ENCODE measurements at places on chromosomes 1 and 21.

GRCh38 chr21:23016617-23017016, 2018.4 kb downstream of the NCAM2 start:
- no peak for DNase-seq

DNA sequence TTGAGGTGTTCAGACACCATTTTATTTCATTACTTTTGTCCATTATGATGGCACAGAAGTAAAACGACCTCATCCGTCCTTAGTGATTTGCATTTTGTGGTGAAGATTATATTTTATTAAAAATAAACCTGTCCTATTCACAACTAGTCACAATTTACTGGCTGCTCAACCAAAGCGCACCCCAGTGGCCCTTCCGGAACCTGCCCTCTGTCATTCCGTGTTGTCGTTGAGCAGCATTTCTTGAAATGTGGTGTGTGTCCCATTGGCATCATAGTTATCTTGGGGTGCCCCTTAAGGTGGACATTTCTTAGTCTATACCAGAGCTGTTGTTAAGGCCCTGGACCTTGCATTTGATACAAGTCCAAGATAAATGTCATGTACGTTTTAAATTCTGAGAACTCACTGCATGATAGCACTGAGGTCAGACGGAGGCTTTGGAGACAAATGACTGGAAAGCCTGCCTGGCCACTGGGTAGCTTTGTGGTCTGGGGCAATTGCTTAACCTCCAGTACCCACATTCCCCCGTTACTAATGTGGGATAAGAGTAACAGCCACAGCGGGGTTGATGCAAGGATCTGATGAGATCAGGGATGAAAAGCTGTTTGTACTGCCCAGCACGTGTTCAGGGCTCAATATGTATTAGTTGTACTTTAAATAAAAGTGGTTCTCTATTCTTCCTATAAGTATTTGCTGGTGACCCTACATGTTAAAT, 36.2 kb downstream of the BACH1 start:
- no peak for DNase-seq

- no peak for DNase-seq
Measured at GRCh38 chr21:46455575-46456385, 2.9 kb upstream of the DIP2A start.

- peak; percentile 65 for DNase-seq
Measured at GRCh38 chr1:14094611-14095400, 394.8 kb downstream of the PRDM2 start.

DNA sequence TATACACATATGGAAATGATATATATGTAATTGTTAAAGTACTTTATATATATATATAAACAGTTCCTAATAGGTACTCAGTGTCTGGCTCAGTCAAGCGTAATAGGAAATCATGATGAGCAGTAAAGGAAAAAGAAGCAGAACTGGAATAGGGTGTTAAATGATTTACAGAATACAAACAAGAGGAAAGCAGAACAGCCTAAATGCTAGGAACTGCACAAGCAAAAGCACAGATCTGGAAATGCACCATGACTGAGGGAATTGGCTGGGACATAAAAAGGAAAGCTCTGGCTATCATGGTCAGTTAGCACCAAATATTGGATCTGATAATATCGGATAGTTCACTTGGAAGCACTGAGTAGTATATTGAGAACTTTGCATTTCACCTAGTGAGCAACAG, 51.8 kb downstream of the SLC44A5 start:
- DNase-seq: no peak

DNA sequence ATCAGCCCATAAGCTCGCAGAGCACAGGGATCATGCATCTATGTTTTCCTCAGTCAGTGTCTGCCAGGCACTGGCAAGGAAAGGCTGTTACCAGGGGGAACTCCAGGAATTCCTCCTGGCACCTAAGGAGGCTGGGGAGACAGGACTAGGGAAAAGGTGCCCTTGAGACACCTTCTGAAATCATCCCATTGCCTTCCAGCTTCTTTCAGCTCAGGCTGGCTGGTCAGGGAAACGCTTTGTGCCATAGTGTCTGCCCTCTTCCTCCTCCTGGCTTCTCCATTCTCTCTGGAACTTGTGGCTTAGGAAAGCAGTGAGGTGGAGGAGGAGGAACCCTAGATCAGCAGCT, 13.8 kb downstream of the LMNA start:
- no peak for DNase-seq

- no peak for DNase-seq
Measured at GRCh38 chr1:70204139-70204538, 1.2 kb downstream of the LRRC40 start.

DNA sequence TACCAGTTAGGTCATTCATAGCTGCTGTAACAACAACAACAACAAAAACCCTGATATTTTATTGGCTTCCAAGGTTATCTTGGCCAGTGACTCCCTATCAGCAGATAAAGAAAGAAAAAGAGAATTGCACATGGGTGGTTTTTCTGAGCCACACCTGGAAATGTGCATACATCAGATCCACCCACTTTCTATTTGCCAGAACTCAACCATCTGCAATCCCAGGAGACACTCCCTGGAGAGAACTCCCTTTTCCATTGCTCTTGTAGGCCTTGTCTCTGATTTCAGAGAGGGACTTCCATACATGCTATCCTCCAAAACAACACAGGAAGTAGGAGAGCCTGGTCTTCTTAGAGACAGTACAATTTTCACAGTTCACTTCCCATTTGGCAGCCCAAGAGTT, 74.9 kb upstream of the ZC3H11B start:
- no peak for DNase-seq

DNA sequence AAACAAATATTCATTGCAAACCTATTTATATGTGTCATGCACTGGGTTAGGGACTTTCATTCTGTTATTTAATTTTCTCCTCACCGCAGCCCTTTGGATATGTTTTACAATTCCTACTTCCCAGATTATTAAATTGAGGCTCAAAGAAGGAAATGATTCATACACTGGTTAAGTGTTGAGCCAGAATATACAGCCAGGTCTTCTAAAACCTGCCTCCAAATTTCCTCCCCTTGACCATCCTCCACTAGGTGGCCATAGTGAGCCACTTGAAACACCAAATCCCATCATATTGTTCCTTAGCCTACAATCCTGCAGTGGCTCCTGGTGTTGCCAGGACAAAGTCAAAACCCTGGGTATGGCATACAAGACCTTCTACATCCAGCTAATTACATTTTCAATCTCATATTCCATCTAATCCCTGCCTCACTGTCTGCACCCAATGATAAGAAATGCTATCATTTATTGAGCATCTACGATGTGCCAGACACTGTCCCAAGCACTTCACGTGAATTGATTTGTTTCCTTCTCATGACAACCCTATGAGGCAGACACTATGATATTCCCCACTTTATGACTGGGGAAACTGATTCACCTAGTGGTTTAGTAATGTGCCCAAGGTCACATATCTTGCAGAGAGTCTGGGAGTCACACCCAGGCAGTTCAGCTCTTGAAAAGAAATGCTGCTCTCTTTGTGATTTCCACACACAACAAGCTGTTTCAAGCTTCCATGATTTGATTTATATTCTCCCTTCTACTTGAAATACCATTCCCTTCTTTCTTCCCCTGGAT, 23.6 kb upstream of the KIRREL1 start:
- no peak for DNase-seq

- no peak for DNase-seq
Measured at GRCh38 chr1:155691992-155692528, 3.2 kb downstream of the DAP3 start.

DNA sequence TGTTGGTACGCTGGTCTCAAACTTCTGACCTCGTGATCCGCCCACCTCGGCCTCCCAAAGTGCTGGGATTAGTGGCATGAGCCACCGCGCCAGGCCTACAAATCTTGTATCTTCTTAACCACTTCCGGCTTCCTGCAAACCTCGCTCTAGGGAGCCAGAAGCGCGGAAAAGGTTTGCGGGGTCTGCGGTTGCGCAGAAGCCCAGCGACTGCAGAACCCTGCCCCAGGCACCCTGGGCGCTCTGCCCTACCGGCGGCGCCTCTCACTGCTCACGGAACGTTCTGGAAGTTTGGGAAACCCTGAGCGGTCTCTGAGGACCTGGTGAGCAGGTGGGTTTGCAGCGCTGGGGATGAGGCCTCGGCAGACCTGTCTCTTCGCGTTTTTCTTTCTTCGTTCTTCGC, at the start of gene C1orf146:
TSS of gene C1orf146 (plus strand) at position 195 of the 400 bp plus-strand sequence. CDS start 13,506 bp downstream, outside the sequence.
- no peak for DNase-seq

DNA sequence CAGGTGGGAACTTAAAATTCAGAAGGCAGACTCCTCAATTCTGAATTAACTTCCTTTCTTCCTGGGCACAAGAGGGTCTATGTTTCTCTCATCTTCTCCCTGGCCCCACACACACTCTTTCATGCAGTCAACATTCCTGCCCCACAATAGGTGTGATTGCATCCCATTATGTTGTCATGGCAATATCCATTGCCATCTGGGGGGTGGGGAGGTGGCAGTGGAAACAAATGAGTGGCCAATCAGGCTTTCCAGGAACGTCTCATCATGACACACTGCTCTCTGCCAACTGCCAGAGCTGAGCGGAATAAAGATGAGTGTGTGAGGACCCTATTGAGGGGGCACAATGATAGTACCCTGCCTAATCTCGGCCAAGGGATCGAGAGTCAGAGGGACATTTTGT, 80.4 kb downstream of the KCND3 start:
- peak; percentile 29 for DNase-seq

DNA sequence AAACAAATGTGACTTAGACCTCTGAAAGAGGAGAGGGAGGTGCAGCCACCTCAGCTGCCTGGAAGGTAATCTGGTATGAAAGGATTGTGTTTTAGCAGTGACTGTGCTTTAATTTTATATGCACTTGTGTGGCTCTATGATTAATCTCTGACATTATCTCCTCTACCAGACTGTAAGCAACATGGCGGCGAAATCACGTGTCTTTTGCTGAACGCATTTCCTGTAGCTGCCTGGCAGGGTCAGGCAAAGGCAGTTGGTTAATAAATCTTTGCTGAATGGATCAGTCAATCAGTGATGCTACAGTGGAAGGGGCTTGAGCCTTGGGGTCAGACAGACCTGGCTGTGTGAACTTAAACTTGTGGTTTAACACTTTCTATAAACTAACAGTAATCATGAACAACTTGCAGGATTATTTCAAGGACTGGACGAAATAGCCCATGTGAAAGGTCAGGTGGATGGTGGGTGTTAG, 96.9 kb downstream of the ADSS2 start:
- DNase-seq: no peak

- DNase-seq: no peak
Measured at GRCh38 chr1:109977225-109977624, 7.3 kb upstream of the AHCYL1 start.

- DNase-seq: no peak
Measured at GRCh38 chr1:85606414-85606800, 25.8 kb downstream of the CCN1 start.

DNA sequence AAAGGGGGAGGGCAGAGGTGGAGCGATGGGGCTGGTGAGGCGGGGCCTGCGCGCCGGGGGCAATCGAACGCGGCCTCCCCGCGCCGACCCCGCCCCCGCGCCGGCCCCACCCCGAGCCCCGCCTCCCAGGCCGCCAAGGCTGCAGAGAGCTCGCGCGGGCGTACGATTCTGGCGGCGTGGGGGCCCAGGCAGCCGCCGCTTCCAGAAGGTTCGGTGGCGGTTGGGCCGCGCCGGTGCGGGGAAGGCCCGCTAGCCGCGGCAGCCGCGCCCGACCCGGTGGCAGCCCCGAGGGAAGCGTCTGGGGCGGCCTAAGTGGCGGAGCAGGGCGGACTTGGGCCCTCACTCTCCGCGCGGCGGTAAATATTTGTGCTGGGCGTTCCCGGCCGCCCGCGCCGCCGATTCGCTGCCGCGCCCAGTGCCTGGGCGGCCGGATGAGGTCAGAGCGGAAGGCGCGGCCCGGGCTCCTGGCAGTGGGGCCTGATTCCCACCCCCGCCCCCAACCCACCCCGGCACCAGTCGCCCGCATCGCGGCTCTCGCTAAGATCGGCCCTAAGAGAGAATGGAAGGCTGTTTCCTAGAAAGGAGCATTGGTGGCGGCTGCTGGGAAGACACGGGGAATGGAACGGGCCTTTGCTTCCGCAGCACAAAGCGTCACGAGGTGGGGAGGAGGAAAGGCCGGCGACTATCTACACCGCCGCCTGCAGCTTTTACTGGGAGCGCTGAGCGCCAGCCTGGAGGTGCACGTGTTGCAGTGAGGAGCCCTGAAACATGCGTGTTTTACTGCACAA, at the start of gene ACOT7:
TSS of gene ACOT7 (minus strand) at position 368 of the 788 bp plus-strand sequence. CDS start 368 bp downstream, outside the sequence.
- peak; percentile 88 for DNase-seq

- no peak for DNase-seq
Measured at GRCh38 chr1:29180497-29181412, 945 bp downstream of the SRSF4 start.

GRCh38 chr1:8677782-8678181, 139.7 kb downstream of the RERE start:
- no peak for DNase-seq

DNA sequence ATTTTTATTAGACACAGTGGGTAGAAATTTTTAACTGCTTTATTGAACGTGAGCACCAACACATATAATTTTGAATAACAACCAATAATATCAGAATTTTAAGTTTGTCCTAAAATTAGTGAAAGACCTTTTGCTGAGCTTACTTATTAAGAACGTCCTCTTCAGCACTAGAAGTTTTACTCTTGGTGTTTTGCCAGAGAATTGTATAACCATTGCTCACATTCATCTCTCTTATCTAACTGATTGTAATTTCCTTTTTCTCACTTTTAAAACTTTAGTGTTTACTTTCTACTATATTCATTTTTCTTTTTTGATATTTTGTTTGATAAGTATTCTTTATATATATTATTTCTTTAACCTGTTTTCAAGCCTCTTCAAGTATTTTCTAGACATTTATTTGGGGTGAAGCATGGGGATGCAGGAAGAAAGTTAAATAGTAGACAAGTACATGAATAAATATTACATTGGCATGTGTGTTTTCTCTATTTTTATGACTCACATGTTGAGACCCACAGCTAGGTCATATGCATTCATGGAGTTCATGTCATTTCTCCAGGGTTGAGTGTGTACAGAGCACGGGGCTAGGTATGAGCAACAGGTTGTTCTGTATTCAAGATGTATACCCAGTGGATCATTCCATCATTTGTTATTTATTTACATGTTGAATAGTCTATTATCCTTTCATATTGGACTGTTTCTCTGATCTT, 90.6 kb downstream of the ATP6V1G3 start:
- DNase-seq: no peak

DNA sequence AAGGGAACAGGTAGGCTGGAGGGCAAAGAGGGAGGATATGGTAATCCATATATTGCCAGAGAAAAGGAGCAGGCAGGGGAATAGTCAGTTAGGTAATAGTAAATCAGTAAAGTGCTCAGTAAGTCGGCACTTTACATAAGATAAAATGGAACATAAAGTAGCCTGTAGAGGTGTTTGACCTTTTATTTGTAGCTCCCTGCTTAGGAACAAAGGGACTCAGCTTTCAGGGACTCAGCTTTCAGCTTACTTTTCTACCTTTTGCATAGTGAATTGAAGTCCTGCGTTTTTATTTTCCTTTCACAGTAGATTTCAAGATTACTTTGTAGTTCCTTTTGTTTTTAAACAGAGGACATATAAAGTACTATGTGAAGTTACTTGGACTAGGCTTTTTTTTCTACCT, 87.3 kb downstream of the ITSN1 start:
- DNase-seq: no peak

- DNase-seq: peak; percentile 42
Measured at GRCh38 chr1:218164930-218165700, 120.0 kb upstream of the RRP15 start.

All from NCI-H1930 (cell line).